NCI-H2029 (cell line): ENCODE measurements at places on chromosomes 7 and 10.

DNA sequence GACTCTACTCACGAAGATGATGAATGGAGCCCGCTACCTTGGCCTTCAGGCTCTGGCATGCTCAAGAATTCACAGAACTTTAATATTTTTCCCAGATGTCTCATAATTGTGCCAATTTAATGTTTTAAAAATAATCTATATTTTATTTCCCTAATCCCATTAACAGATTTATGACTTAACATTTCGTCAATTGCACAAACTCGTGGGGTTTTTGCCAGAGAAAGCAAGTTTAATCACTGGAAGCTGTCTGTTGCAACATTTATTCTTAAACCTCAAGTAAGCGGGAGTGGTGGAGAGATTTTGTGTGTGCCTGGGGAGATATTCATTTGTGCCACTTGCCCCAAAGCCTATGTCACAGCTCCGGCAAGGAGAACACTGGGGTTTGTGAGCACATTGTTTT lies 117.9 kb downstream of the TEX36 start:
- no peak for DNase-seq

- DNase-seq, result no peak
These were observed 271.0 kb downstream of the MAD1L1 start for GRCh38 chr7:1961701-1962276.

DNA sequence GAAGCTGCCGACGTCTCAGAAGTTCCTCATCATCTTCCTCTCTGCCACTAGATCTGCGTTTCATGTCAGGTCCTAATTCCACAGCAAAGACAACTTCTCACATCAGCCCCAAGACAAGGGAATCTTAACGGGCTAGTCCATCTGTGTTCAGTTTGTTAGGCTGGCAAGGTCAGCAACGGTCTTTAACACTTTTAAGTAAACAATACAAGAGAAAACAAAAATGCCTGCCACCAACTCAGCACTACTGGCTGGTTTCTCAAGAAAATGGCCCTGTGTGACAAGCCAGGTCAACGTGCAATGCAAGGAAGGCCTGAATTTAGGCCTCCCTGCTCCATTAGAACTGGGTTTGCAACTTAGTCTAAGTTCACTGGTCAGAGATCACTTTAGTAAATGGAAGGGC lies 41.0 kb upstream of the AFAP1L2 start:
- no peak for DNase-seq

- no peak for DNase-seq
These were observed 291.8 kb downstream of the PRKG1 start for GRCh38 chr10:51366044-51366443.

- no peak for DNase-seq
These were observed 91.2 kb upstream of the MYL10 start for GRCh38 chr7:101720324-101720723.

DNA sequence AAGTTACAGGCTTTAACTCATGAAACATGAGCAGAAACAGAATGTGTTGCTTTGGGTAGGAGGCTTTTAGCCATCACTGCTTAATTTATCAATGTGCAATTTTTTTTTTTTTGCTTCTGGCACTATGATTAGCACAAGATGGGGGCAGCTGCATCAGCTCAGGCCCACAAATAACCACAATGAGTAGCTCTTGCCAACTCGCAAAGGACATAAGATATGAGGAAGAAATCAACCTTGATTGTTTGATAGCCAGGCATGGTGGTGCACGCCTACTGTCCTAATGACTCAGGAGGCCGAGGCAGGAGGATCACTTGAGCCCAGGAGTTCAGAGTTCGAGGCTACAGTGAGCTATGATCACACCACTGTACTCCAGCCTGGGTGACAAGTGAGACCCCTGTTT lies 12.3 kb downstream of the NOD1 start:
- no peak for DNase-seq

DNA sequence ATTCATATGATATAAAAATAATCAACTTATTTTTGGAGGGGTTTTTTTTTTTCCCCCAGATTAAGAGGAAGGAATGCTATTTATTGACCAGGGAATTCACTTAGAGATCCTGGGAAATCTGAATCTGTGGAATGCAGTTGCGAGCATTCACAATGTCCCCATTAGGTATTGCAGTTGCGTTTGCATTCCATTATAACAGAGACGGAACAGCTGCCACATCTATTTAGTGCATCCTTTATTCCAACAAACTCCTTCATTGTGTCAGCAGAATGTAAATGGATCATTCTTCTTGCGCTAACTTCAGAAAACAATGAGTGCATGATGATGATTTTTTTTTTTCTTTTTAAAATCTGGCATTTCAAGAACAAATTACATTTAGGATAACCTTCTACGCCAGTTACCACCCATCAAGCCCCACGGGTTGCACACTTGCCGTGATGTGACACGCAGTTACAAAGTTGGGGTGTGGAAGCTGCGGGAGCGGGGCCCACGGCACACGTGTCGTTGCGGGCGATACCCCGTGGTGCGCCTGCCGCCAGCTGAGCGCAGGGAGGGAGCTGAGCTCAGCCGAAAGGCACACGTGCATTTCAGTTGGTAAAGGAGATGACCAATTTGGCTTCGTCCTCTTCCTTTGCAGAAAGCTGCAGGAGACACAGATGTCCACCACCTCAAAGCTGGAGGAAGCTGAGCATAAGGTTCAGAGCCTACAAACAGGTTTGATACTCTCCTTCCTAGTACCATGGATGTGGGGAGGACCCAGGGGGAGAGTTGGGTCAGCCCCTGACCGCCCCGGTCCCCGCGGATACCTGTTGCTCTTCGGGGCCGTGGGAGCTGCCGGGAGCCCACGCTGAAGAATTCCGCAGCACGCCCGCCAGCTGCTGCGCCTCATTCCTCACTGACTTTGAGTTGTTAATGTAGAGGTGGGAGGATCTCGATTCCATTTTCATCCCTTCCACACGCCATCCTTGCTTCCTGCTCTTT lies 175.3 kb upstream of the SH2B2 start:
- DNase-seq, result no peak

GRCh38 chr10:1448252-1448930 lies 288.9 kb downstream of the ADARB2 start:
- no peak for DNase-seq

DNA sequence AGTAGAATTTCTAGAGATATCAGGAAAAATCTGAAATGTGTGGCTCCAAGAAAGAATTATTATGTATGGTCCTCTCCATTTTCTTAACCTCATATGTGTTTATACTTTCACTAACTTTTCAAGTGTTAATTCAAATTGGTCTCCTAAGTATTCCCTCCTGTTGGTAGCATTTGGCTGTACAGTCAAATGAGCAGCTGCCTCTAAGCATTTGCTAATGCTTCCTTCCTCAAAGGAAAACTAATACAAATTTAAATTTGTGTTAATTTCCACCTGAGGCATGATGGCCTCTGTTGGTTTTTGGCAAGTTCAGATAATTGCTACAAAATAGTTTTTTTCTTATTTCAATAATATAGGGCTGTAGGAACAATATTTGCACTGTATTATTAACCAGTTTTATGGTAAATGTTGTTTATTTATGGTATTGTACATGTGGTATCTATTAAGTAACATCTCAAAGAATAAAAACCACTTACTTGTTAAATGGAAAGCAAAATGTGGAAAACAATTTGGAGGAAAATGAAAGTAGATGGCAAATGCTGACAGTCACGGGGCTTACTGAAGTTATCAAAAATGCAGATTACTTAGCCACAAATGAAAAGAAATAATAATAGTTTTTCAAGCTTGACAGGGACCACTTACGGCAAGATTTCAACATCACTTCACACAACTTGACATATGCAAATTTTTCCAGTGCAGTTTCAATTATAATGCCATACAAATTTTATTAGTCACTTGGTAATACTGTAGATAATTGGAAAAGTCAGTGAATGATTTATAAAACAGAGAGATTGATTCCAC lies 299.3 kb upstream of the MEOX2 start:
- DNase-seq, result no peak

DNA sequence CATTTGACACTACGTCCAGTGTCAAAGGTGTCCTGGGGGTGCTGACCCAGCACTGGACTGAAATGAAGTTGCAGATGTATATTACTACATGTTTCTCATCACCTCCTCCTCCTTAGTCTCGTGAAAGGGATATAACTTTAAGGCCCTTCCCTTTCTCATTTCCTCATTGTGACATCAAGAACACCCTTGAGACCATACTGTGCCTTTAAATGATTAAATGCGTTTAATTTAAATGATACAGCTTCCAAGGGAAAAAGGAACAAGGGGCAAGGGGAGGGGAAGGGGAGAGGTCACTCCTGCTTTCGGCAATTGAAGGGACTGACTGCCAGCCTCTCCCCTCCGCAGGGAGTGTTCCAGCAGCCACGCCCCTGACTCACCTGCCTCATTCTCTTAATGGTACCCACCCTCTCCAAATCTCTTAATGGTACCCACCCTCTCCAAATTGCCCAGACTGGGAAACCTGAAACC lies 80.5 kb upstream of the KMT2E start:
- DNase-seq, result no peak

DNA sequence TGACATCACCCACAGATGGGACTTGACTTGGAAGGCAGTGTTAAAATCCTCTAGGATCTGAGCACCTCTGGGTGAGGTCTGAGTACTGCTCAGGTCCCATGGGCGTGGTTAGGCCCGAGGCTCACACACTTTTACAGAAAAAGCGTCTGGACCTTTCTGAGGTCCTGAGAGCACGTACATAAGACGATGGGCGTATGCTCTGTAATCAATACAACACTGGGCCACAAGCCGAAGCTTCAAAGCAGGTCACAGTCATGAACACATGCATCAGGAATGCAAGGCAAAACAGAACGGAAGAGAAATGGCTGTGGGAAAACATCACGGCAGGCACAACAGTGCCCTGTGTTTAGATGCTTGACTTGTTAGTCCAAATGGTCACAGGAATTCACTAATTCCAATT lies 112.2 kb downstream of the LARP4B start:
- no peak for DNase-seq

DNA sequence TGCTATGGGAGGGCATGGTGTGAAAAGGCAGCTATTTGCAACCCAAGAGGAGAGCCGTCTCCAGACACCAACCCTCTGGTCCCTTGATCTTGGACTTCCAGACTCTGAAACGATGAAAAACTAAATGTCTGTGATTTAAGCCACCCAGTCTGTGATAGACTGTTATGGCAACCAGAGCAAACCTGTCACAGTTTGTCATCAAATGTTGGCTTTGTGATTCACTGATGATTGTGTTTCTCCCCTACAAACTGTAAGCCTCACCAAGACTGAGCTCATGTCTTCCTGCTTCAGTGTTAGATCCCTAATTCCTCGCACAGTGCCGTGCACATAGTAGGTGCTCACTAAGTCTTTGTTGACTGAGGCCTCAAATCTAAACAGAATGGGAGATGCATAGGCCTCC lies 224.6 kb upstream of the PITRM1 start:
- no peak for DNase-seq

DNA sequence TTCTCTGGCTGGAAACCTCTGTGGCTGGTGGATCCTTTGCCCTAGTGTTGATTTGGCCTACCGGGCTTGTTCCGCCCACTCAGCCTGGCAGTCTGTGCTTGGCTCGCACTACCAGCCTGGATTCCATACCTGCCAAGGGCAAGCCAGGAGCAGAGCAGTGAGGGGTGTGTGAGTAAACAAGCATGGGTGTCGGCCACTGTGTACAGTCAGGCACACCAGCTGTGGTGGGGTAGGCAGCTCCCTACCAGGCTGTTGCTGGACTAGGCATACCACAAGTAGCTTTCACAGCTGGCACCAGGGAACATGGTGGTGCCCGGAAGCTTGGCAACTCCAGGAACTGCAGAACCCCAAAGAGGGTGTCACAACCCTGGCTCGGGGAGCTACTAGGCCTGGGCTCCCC lies 942.9 kb upstream of the LRRN3 start:
- DNase-seq, result no peak

DNA sequence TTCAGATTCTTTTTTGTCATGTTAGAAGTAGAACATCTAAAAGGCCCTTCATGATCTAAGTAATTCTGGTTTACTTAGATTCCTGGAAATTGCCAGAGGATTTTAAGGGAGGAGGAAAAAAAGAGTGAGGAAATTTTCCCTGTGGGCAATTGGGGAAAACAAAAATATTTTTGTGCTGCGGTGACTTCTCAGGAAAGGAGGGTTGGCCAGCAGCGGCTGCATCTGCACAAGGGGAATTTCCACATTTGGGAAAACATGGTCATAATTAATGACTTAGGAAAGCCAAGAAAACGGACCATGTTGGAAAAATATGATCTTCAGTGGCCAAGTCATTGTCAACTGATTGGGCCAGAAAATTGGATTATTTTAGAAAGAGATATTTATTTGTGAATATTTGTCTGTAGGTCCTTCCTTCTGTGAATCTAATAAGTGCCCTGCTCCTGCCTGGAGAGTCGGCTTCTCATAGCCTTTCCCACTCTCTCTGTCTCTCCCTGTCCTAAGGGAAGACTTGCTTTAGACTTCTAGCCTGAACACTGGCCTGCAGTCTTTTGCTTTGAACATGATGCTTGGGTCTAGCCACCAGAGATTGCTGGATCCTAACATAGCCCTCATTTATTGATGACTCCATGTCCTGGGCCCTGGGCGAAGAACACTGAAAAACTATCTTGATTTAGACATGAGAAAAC lies 124.2 kb upstream of the MKLN1 start:
- DNase-seq, result no peak

DNA sequence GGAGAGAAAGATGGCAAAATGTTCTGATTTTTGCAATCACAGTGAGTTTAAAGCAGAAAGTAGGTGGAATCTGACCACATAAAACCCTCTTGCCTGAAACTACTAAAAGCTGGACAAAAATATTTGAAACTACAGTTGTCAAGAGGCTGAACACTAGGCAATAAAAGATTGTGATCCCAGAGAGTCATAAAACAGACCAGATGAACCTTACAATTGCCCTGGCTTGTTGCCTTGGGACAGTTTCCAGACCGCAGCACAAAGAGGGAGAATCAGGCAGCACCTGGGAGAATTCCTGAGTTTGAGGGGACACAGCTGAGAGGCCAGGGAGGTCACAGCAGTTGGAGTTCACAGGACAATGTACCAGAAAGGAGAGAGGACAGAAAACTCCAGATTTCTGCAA lies 107.3 kb upstream of the NANOS1 start:
- no peak for DNase-seq

DNA sequence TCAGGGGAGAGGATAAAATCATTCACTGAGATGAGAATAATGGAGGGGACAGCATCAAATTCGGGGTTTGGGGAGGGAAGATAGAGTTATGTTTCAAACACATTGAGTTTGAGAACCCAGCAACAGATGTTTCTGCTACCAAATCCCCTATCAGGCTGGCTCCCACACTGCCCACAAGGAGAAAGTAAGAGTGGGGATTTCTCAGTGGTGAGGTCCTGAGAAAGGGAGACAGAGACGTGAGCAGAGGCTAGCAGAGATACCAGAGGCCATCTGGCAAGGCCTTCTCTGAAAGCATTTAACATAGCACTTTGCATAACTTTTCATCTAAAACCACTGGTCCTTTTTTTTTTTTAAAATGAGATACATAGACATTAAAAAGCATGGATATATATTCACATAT lies 7.8 kb upstream of the SLF2 start:
- DNase-seq, result no peak

GRCh38 chr10:1464881-1465417 lies 272.4 kb downstream of the ADARB2 start:
- DNase-seq, result peak; percentile 44

DNA sequence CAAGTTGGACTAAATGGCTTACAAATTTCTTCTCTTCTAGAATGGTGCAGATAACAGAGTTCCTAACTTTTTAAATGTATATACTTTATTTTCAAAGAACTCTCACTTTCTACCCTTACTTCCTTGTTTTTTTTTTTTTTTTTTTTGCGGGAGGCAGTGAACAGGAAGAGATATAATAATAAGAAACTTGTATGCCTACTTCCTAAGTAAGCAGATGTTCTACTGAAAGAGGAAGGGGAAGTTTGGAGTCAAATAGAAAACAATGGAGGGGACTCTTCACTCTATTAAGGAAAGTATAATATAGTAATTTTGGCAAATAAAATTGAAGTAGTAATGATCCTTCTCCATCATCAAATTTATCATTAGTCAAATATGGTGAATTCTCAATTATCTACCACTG lies 754.0 kb downstream of the KCNMA1 start:
- no peak for DNase-seq
